H1 (cell line): ENCODE measurements at places on chromosomes 3 and 15.

- DNase-seq, result peak; percentile 91
These were observed 117.1 kb downstream of the TPRA1 start for GRCh38 chr3:127473244-127474024.

- no peak for DNase-seq
These were observed 37.0 kb upstream of the CDCP1 start for GRCh38 chr3:45182915-45183871.

- no peak for DNase-seq
These were observed 1.9 kb downstream of the SLC28A1 start for GRCh38 chr15:84886211-84886983.

- no peak for DNase-seq
These were observed 55.0 kb downstream of the CLASP2 start for GRCh38 chr3:33663042-33663441.

DNA sequence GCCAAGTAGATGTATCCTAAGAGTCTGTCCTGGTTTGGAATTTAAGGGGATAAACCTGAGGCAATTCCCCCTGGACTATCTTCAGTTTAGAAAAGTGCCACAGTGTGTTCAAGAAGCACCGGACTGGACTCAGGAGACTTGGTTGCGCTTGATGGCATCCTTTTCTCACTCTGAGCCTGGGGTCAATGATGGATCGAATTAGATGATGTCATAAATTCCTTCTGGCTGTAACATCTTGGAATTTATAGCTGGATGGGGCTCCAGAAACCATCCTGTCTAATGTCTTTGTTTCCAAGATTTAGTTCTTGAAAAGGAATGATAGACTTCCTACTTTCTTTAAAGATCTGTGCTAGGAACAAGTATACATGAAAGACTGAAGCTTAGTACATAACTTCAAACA is 280.6 kb downstream of the LPP start:
- DNase-seq, result no peak

GRCh38 chr3:98791341-98792325 is 28.5 kb downstream of the ST3GAL6 start:
- DNase-seq, result no peak

DNA sequence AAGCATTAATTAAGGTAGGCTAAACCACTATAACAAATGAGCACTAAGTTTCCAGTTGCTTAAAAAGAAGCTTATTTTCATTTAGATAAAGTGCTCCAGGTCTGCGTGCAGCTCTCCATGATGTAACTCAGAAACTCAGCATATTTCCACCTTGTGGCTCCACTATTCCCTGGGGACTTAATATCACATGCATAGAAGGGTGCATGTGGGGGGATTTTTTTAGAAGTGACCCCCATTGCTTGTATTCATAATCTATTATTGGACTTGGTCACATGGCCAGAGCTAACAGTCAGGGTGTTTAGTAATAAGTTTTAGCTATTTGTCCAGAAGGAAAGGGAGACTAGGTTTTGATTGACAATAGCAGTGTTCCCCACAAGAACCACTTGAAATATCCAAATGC is 86.8 kb downstream of the TMCO5A start:
- no peak for DNase-seq

DNA sequence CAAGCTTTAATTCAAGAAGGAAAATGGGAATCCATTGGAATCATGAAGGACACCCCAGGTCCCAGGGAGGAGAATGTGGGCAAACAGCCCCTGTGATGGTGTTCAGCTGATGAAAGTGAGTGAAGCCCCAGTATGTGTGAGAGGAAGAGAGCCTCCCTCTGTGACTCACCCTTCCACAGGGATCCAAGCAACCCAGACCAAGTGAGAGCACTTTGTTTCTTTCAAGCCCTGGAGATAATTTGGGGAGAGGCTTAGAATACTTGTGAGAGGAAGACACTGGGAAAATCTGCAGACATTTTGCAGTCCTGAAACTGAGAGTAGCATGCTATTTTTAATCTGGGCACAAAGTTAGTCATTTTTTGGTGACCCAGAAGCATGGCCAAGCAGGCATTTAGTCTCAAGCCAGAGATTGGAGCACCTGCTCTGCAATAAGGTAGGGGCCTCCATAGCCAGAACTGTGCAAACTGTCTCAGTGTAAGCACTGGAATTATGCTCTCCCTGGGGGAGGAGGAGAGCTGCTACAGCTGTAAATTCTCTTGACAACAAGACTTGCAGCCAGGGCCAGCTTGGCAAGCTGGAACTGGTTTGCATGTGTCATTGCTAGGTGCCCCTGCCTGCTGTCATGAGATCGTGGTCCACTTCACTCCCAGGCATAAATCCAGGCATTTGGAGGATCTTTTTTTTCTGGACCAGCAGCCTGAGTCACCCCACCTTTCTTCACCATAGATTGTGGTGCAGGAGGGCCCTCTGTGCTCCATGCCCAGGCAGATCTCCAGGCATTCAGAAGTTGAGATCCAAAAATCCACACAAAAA is 537.8 kb upstream of the DPPA4 start:
- no peak for DNase-seq

DNA sequence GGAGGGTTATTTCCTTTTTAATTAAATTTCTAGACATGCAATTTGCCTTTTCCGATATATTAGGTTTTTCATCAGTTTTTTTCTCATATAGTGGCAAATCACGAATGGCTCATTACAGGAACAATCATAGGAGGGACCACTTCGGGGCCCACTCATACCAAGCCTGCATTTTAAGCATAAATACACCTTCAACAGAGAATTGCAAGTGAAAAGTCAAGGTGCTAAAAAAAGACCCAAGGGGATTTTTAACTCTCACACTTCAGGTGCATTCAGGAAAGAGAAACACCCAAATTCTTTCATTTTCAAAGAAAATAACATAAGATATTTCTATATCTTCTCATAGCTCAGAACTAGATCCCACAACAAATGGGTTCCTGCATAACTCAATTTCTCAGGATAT is 979.6 kb upstream of the NR2F2 start:
- DNase-seq, result no peak

- no peak for DNase-seq
These were observed 88.7 kb downstream of the ARIH1 start for GRCh38 chr15:72562878-72563277.

DNA sequence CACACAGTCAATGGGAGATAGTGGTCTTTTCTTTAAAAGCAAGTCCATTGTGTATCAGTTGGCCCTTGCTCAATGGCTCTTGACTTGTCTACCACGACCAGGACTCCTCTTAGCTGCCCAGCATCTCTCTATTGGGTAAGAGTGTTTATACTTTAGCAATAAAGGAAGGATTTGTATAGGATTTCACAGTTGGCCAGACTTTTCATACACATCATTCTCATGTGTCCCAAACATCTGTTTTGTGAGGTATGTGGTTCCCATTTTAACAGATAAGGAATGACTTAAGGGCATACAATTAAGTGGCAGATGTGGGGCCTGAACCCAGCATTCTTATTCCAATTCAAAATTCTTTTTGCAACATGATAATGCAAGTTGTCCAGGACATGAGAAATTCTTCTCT is 191.5 kb downstream of the CHST2 start:
- no peak for DNase-seq

DNA sequence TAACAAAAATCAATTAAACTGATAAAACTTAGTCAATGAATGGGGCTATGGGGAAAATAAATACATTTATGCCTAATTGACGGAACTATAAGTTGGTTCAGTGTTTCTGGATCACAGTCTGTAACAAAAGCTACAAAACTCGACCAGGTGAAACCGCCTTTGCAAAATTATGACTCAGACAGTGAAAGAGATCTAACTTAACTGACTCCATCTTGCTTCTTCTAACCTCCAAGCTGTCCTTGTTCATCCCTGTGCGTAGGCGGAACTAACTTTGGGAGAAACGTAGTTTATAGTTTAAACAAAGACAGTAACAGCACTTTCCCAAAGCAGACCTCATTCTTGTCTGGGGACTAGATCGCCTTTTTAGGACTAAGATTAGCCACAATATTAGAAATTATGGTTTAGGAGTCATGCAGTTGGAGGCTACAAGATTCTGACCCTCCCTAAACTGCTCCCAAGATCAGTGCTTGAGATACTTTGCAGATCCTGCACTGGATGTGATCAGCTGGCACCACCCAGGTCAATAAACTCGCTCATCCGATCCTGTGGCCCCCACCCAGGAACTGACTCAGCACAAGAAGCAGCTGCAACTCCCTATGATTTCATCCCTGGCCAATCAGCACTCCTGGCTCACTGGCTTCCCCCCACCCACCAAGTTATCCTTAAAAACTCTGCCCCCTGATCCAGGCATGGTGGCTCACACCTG is 7.2 kb upstream of the MFGE8 start:
- DNase-seq, result no peak

DNA sequence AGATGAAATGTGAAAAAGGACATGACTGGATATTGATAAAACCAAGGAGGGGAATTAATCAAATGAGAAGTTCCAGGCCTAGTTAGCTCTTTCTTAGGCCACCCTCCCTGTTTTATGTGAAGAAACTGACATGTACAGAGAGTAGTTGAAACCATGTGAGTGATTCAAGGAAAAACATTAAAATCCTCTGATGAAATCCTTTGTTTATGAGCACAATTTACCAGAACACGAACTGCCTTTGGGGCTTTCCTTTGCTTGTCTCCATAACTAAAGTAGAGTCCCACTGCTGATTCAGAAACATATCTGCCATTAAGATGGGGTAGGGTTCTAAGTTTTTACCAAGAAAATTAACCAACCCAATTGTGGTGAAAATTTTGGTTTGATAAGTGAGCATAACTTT is 558.3 kb downstream of the NR2F2 start:
- DNase-seq, result no peak

GRCh38 chr3:148882288-148882687 is 17.2 kb downstream of the CPA3 start:
- DNase-seq, result no peak

- DNase-seq, result no peak
These were observed 111.1 kb downstream of the TPRA1 start for GRCh38 chr3:127479449-127479848.

GRCh38 chr3:72278349-72279067 is 493.6 kb upstream of the PROK2 start:
- no peak for DNase-seq

DNA sequence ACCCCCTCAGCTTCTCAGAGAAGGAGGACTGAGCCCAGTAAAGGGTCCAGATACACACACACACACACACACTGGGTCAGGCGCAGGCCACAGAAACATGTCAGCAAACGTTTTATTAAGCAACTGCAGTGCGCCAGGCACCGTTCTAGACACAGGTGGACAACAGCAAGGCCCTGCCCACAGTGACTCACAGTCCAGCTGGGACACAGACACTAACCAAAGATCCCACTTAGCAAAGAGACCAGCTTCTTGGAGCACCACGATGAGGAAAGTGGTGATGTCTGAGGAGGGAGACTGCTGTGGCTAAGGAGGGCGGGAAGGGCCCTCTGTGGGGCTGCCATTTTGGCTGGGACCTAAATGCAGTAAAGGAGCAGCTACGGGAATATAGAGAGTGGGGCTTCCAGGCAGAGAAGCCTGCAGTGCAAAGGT is 2.8 kb upstream of the VILL start:
- DNase-seq, result no peak

GRCh38 chr15:94206463-94207167 is 24.7 kb upstream of the MCTP2 start:
- DNase-seq, result no peak

GRCh38 chr3:66819993-66820501 is 178.1 kb upstream of the KBTBD8 start:
- no peak for DNase-seq
